ENCODE measurements at places on chromosomes 4 and X.

DNA sequence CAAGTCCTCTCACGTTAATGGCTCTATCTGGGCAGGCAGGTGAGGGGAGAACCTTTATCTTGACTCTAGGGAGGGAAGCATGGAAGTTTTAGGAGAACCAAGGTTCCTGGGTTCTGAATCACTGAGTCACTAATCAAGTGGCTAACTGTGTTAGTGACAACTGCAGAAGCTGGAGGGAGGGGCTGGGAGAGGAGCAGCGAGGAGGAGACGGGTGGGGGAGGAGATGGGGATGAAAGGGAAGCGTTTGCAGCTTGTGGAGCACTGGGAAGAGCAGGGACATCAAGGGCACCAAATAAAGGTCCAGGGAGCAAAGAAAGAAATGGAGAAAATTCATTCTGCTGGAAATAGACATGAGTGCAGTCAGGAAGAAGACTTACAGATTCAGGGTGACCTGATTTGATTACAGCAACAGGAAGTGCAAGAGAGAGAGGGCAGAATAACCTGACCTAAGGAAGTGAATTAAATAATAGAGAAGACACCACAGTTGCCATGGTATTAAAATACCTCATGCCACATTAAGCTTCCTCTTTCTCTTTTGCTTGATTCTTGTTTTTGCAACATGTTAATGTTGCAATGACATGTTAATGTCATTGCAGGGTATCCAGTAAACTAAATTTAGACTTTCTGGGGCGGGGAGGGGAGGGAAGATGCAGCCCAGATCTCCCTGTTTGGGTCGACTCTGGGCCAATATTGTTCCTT is 4.5 kb upstream of the SETD7 start:
- DNase-seq, result peak; percentile 93

DNA sequence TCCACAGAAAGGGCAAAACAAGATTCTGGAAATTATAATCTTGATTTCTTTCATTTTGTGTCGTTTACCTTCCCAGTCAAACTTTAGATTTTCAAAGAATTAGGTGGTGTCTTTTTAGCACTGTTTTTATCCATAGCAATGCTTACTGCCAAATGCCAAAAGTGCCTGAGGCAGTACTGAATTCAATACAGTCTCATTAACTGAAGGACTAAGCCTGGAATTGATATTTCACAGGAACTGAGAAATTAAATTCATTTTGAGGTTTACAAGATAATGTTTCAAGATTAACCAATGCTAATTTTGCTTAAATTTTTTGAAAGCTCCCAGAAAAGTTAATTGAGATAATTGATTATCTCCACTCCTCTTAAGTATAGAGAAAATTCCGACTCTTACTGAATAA is 68.8 kb upstream of the ARHGAP24 start:
- no peak for DNase-seq

DNA sequence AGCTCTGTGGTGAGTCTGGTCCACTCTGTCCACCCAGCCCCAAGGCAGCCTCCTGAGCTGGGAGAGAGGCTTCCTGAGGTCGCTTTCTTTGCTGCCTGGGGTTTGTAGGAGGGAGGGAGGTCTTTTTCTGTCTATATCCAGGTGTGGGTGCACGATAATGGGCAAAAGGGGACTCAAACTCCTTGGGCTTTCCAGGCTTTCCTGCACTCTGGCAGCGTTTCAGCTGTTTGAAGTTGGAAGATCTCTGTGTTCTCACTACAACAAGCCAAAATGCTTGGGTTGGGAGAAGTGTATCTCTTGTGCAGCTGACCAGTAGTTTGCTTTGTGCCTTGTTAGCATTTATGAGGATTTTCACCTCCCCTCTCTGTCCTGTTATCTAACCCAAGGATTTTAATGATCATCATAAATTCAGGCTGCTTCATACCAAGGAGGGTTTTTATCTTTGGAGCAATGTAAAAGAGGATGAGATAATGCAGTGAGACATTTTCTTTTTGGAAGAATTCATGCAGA is 126.3 kb downstream of the REPS2 start:
- DNase-seq, result no peak

- DNase-seq, result peak; percentile 12
These were observed 132.5 kb upstream of the NHS start for GRCh38 chrX:17242470-17242869.

DNA sequence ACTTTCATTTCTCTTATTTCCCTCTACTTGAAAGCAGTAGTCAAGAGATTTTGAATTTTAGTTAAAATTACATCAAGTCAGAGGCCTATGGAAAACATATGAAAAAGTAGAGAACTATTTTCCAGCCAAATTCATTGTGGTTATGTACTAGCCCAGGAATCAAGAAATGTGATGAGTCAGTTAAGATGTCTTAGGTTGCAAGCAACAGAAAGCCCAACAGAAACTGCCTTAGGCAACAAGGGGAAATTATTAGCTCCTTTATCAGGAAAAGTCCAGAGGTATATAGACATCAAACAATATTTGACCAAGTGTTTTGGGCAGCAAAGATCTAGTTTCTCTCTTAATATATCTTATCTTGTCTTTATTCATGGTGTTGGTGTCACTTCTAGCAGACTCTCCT is 37.8 kb upstream of the FRMD7 start:
- DNase-seq, result no peak

DNA sequence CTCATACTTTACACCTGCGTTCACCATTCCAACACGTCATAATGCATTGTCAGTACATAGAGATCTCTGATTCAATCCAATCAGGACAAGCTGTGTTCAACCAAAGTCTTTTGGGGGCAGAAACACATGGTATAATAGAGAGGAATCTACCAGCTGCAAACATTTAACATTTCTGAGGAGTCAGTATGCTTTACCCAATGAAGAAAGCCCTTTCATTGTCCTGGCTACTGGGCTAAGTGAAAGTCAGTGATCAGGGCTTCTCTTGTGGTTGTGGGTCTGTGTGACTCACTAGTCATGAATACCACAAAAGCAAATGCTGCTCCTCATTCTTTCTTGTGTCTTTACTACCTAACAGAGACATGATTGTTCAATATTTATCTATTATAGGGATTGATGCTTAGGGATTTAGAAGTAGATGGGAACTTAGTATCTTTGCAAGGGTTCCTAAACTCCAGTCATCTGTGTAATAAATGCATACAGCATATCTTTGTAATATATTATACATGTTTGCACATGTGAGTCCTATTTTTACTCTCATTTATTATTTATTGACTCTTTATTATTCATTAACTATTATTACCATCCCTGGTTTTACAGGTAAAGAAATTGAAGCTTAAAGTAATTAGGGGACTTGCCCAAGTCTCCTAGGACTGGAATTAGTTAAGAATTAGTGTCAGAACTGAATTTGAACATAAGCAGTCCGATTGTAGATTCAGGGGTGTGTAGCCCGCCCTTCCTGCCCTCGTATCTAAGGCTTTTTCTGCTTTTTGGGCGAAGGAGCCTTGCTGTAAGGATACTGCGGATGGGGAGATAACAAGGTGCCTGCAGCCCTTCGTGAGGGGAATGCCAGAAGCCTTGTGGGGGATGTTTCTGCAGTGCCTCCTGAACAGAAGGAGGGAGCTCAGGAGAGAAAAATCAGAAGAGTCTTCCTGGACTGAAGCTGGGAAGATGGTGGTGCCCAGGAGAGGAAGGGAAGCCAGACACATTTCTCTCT is 353.1 kb upstream of the BOD1L1 start:
- DNase-seq, result no peak

DNA sequence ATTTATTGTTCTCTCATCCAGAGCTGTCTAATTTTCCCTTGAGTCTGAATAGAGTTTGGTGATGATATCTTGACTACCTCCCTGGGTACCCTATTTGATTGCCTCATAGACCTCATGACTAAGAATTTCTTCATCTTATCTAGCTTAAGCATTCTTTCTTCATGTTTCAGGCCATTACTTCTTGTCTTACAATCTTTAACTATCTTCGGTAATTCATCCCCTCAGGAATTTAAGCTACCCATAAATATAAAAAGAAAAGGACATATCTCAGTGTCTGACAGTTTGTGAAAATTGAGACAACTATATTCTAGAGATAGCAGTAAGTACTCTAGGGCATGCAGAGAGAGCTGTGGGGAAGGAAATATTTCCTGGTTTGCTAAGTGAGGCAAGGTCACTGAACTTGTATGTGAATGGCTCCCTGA is 466.1 kb upstream of the GRID2 start:
- no peak for DNase-seq

DNA sequence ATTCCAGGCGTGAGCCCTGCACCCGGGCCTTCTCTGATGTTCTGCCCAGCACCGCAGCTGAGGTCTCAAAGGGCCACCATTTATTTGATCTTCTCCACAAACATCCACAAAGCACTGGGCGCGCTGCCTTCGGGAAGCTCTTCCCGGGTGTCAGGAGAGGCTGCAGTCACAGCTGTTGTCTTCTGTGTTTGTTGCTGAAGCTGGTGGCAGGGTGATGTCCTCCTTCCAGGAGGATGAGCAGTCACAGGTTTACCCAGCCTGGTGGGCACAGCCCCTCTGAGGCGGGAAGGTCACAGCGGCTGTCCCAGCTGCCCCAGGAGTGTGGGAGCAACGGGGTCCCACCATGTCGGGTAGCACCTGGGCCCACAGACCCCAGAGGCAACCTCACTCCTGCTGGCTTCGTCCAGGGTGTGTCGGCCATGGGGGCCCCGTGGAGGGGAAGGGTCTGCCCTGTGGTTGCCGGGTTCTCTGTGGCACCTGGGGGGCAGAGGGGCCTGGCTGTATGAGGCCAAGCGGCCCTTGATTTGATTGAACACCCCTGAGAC is 27.6 kb downstream of the FGFRL1 start:
- DNase-seq, result no peak

- no peak for DNase-seq
These were observed 81.8 kb downstream of the SRPX start for GRCh38 chrX:38138900-38139299.

DNA sequence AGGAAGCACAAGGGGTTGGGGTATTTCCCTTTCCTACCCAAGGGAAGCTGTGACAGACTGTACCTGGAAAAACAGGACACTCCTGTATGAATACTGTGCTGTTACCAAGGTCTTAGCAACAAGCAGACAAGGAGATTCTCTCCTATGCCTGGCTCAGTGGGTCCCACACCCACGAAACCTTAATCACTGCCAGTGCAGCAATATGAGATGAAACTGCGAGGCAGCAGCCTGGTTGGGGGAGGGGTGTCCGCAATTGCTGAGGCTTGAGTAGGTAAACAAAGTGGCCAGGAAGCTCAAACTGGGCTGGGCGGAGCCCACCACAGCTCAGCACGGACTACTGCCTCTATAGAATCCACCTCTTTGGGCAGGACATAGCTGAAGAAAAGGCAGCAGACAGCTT is 197.7 kb downstream of the INPP4B start:
- no peak for DNase-seq

- DNase-seq, result no peak
These were observed 561 bp downstream of the IRAK1 start for GRCh38 chrX:154019061-154019621.
